NT2/D1 (cell line): ENCODE measurements at places on chromosomes 3 and 15.
A peak's percentile ranks its signal among the peaks of the same experiment; 100 is the strongest.

GRCh38 chr15:49898575-49899283 is 220.3 kb downstream of the ATP8B4 start:
- DNase-seq = no peak

- DNase-seq = no peak
Observed at GRCh38 chr15:35321926-35322325, 224.0 kb downstream of the DPH6 start.

DNA sequence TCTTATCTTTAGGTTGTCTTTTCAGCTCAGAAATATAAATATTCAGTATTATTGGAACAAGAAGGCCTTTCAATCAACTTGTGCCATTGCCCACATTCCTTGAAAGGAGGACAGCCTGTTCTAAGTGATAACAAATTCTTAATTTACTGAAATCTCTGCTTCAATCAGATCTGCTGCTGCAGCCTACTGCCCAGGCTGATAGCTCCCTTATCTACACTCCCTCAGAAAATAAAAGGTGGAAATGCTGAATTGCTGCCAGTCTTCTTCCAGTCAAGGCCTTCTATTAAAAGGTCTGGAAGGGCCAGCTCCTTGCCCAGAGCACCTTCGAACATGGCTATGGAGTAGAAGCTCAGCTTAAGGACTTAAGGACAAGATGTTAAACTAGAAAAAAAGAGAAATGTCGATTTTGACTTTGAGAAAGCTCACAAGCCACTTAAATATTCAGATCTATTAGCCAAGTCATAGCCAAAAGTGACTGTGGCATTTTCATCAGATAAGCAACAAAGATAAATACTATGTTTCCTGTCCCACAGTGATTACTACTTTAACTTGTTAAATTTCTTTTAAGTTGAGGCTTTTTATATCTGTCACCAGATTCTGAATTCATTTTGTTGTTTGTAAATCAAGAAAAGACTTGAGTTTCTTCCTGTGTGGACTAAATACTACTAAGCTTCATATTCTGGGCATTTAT is 480.5 kb upstream of the CBLB start:
- no peak for DNase-seq

- DNase-seq = no peak
Observed at GRCh38 chr15:59366333-59367021, 6.2 kb downstream of the MYO1E start.

DNA sequence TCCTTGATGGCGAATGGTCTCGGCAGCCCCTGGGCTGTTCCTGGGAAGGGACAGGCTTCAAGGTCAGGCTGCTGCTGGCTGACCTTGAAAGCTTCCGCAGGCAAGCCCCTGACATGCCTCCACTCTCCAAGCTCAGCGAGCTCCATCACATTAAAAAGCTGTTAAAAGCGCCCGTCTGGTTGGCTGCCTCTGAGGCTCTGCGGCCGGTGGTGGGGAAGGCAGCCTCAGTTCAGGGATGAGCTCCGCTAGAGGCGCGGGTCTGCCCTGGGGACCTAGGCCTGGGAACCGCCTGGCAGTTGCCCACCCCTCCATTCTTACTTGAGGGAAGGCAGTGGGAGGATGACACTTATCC is 103.8 kb downstream of the LINGO1 start:
- DNase-seq = no peak

DNA sequence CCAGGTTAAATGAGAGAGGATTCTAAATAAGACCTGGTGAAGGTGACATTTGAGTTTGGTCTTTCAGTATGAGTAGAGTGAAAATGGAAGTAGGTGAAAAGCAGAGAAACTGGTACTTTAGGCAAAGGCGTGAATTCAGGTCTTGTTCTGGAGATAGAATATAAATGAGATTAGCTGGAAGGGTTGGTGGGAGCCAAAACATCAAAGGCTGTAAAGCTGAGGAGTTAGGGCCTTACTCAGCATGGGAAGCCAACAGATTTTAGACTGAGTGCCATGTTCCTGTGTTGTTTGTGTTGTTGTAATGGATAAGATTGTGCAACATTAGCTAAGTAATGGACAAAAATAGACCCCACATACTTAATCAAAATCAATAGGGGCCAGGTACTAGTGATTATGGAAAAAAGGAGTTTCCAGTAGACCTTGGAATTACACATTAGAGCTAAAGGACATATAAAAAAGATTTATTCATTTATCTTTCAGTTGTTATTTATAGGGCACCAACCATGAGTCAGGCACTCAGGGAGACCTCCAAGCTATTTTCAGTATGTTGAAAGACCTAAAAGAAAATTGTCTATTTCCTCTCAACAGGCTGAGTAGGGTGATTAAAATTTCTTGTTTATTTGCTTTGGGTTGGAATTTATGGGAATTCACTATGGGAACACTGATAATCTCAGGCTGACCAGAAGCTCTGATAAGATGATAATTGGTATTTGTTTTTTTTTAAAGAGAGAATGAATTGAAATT is 20.8 kb downstream of the ARL14 start:
- DNase-seq = no peak

- peak; percentile 99 for DNase-seq
Observed at GRCh38 chr3:57130571-57131209, 34.5 kb downstream of the IL17RD start.
